NCI-H2029 treated with DMSO at 0.1 percent for 48 hours (cell line): ENCODE measurements at places on chromosomes 16 and 17.

- DNase-seq, result no peak
Measured at GRCh38 chr16:25063865-25064264, 47.7 kb upstream of the LCMT1 start.

DNA sequence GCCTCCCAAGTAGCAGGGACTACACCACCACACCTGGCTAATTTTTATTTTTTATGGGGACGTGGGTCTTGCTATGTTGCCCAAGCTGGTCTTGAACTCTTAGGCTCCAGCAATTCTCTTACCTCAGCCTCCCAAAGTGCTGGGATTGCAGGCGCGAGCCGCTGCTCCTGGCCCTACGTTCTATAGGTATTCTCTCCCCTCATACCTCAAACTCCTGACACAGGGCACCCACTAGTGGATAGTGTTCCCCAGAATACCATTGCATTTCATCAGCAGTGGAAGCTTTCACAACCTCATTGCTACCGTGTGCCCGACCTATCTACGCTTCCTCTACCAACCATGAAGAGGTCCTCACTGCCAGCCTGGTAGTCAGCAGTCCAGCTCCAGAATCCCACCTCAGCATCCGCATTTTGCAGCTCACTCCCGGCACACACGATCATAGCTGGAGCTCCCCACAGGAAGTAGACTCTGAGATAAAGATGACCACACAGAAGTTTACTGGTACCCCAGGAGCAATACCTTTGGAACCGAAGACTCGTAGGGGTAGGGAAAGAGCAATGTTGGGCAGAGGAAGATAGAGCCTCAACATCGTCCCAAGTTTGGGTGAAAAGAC is 9.3 kb downstream of the CTRB2 start:
- no peak for DNase-seq

DNA sequence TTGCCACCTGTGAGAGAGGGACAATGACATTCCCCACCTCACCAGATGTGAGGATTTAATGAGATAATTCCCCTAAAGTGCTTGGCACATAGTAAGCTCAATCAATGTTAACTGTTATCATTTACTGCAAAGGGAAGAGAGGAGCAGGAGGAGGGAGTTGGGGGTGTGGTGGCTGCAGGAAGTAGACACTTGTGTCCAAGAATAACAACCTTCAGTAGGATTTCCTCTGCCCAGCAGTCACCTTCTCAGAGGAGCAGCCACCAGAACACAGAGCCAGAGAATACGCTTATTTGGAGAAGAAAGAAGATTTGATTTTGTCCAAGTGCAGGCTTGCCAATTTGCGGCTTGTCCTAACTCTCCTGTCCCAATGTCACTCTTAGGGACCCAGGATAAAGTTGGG is 10.2 kb downstream of the CBX4 start:
- no peak for DNase-seq

DNA sequence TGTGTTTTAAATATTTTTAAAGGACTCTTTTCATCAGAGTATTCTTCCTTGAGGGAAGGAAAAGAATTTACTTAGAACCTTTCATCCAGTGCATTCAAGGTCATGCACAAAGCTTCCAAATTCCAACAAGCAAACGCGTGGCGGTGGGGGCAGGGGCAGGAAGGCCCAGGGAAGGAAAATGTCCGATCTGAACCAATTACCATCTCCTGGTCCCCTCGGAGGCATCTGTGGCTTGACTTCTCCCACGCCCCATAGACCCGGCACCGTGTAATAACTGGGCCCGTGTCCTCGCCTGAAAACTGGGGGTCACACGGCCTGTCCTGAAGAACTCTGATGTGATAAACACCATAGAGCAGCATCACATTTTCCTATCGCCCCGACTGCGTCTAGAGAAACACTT is 18.3 kb downstream of the MEAK7 start:
- DNase-seq, result no peak

- DNase-seq, result no peak
Measured at GRCh38 chr16:49599704-49600103, 226.1 kb downstream of the C16orf78 start.

DNA sequence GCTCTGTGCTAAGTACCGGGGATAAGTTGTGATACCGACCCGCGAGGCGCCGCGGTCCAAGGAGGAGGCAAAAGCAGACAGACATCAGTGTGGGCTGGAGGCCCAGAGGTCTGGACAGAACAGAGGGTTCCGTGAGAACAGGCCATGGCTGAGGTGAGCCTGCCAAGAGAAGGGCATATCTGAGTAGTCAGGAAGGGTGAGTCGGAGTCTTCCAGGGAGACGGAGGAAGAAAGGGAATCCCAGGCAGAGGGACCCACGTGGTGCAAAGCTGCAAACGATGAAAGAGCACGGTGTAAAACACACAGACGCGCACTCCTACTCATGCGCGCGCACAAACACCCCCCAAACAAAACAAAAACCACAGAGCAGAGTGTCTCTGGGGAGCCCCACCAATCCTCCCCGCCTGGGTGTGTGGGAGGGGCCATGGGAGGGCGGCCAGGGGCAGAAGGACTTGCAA is 18.1 kb downstream of the RHBDL3 start:
- DNase-seq, result no peak

- no peak for DNase-seq
Measured at GRCh38 chr17:7912927-7913524, 3.1 kb downstream of the RNF227 start.

GRCh38 chr17:65278050-65278819 is 141.1 kb downstream of the RGS9 start:
- peak; percentile 2 for DNase-seq

GRCh38 chr16:61547626-61548025 is 488.6 kb downstream of the CDH8 start:
- no peak for DNase-seq

- no peak for DNase-seq
Measured at GRCh38 chr16:261031-261691, 14.6 kb downstream of the RGS11 start.

DNA sequence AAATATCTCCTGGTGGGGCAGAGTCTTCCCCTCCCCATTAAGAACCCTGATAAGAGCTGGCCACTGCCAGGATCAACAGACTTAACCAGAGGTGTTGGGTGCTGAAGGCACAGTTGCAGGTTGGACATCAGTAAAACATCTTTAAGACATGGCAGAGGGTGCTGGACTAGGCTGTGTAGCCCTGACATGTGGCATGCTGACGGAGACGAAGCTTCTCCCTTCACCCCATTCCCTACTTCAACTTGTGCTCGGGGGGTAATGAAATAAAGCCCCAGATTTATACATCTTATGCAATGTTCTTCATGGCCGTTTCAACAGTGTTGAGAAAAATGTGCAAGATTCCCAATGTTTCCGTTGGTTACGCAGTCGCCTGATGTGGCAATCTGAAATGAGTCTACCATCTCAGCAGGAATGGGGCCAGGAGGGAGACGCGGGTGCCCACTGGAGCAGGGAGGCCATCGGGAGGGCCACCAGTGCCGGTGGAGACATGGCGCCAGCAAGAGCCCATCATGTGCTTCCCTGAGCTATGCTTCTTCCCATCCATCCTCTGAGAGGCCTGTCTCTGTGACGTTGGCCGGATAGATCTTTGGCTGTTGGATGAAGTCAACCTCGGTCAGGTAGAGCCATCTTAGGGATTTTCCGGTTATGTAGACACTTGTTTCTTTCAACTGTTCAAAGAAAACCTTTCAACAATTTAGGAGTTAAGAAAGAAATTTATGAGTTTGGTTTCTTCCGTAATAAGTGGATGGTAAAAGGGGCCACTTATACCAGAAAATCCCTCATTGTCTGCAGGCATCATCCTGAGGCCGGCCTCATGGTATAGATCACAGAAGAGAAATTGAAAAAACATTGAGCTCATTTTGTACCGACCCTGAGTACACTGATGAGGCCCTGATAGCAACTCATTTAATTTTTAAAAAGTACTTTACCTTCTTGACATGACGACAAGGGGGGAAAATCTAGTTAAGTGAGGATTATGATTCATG is 6.4 kb downstream of the IRF8 start:
- no peak for DNase-seq

GRCh38 chr17:76700617-76701470 is 9.9 kb downstream of the MXRA7 start:
- DNase-seq, result no peak

DNA sequence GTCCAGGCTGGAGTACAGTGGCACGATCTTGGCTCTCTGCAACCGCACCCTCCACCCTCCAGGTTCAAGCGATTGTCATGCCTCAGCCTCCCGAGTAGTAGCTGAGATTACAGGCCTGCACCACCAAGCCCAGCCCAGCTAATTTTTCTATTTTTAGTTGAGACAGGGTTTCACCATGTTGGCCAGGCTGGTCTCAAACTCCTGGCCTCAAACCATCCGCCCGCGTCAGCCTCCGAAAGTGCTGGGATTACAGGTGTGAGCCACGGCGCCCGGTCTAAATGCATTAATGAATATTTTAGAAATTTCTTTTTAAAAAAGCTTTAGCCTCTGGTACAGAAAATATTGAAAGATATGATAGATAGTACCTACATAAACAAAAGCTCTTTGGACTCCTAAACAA is 95.0 kb downstream of the DNAH9 start:
- DNase-seq, result no peak

DNA sequence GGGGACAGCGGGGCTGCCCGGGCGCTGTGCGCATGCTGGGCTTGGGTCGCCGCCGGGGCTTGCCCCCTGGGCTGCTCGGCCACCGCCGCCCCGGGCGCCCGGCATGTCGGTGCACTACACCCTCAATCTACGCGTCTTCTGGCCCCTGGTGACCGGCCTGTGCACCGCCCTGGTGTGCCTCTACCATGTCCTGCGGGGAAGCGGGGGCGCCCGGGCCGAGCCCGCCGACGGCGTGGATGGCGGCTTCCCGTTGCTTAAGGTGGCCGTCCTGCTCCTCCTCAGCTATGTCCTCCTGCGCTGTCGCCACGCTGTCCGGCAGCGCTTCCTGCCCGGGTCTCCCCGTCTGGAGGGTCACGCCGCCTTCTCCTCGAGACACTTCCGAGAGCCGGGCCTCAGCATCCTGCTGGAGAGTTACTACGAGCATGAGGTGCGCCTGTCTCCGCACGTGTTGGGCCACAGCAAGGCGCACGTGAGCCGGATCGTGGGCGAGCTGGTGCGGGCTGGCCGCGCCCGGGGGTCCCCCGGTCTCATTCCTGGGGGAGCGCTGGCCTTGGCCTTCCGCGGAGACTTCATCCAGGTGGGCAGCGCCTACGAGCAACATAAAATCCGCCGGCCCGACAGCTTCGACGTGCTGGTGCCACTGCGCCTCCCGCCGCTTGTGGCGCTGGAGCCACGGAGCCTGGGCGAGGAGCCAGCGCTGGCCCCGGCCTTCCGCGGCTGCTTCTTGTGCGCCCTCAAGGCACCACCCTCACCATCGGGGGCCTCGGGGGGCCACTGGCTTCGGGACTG is 789 bp downstream of the ITPRIPL2 start:
- DNase-seq, result no peak

- no peak for DNase-seq
Measured at GRCh38 chr16:15897121-15897780, 8.8 kb upstream of the CEP20 start.

DNA sequence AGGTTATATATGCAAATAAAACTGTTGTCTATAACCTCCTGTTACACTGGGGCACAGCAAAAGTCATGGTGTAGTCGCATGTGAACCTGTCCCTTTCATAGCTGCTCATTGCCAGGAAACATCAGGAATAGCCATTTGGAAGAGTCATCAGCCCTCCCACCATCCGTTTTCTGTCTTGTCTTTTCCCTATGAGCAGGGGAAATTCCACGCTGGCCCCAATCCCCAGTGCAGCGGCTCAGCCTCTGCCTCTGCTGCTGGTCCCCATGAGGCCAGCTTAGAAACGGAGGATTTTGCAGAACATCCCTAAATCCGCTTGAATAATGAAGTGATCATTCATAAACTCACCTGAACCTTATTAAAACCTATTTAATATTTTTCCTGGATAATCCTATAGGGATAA is 10.5 kb downstream of the MAPT start:
- DNase-seq, result no peak

DNA sequence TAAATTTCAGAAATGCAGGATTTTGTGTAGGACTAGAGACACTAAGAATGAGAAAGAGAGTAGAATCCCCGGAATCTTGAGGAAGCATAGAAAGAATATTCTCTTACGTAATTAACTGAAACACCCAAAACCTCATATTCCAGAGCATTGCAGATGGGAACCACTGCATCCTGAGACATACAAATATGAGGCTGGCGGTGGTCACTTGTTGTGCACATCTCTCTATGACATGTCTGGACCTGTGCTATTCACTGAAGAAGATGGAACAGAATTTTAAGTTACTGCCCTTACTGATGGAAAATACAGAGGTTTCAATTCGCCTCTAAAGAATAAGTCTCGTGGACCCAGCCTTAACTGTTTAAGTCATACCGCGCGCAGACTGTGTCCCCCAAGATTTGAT is 806 bp downstream of the RAD51C start:
- DNase-seq, result no peak

GRCh38 chr17:76537288-76537577 is 276 bp downstream of the CYGB start:
- no peak for DNase-seq

DNA sequence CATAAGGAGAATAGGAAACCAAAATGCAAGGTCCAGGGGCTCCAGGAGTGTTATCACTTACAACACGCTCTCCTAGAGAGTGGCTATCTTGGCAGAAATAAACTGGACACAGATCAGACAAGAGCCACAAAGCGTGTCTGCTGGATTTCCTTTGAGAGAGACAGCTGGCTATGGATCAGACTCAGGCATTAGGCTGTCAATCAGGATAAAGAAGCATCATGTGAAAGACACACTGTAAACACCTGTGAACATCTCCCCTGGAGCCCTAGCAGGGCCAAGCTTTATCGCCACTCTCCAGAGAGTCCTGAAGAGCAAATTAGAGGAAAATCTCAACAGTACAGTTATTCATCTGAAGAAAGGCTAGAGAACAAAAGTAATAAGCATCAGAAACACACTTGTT is 26.0 kb downstream of the SYCE1L start:
- DNase-seq, result no peak

- DNase-seq, result peak; percentile 35
Measured at GRCh38 chr17:73722165-73722564, 77.9 kb upstream of the SDK2 start.

DNA sequence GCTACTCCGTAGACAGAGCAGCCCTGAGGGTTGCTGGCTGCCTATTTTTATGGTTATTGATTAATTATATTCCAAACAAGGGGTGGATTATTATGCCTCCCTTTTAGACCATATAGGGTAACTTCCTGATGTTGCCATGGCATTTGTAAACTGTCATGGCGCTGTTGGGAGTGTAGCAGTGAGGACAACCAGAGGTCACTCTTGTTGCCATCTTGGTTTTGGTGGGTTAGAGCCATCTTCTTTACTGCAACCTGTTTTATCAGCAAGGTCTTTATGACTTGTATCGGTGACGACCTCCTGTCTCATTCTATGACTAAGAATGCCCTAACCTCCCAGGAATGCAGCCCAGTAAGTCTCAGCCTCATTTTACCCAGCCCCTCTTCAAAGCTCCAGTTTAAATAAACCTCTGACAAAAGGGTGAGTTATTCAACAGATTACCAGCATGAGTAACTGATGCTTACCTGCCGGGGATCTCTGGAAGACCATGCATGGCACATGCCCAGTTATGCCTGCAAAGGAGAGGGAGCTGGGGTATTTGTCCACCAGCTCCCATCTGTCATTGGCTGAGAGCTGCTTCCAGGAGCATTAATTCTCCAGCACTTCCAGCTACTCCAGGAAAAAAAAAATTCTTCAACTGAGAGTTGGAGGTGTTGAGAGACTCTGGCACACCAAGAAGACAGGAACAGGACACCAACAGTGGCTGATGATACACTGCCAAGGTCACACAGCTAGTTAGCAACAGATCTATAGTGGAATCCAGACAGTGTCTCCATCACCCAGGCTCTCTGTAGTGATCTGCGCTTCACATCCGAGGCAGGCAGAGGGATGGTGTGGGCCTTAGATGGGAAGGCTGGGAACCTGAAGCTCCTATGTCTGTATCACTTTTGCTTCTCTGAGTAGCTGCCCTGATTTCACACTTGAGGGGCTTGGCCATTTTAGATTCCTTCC is 36.6 kb upstream of the IL21R start:
- DNase-seq, result no peak
